ENCODE measurements at places on chromosomes 13 and 19.

DNA sequence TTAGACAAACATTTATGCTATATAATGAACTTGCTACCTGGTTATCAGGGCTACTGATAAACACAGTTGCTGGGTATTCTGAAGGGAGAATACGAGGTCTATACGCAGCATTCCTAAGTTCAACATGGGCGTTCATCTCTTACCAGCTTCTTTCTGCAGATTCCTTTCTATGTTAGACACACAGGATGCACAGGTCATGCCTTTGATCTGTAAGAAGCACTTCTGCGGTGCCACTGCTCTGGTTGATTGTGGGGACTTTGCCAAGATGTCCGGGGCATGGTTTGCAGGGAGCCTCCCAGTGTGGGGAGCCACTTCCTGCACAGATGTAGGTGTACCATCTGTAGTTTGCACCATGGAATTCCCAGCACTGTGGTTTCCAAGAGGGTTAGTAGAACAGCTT is 40.9 kb downstream of the ATP7B start:
- DNase-seq: no peak

DNA sequence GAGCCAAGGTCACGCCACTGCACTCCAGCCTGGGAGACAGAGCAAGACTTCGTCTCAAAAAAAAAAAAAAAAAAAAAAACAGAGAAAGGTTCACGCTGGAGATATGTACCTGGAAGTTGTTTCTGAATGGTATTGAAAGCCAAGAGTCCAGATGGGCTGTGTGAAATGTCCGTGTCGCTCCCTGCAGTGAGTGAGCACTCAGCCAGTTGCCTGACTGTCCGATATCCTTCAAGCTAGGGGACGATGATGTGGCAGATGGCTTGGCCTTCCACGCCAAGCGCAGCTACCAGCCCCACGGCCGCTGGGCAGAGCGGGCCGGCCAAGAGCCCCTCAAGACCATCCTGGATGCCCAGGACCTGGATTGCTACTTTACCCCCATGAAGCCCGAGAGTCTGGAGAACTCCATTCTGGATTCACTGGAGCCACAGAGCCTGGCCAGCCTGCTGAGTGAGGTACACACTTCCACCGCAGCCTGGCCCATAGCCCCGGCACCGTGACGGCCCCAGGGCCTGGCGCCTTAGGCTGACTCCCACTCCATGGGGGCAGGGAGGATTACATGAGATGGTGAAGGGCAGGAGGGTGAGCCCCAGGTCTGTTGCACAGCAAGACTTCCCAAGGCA is 11.7 kb upstream of the OVOL3 start:
- no peak for DNase-seq

DNA sequence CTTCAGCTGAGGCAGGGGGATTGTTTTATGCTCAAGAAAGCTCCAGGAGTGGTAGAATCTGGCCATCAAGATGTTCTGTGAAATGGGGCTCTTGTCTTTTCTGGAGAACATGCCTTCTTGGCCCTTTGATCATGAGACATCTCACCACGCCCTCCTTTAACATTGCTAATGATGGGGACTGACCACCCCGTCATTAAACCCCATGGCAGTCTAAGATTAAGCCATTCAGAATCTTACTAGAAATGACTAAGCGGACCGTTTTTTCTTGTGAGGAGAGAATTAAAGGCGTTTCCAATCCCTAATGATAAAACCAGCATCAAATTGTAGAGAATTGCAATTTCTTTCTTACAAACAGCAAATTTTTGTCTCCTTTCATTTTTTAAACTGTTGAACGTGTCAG is 89.4 kb downstream of the COL4A2 start:
- DNase-seq: no peak

GRCh38 chr19:35220315-35220921 is 8.1 kb downstream of the FAM187B start:
- no peak for DNase-seq

DNA sequence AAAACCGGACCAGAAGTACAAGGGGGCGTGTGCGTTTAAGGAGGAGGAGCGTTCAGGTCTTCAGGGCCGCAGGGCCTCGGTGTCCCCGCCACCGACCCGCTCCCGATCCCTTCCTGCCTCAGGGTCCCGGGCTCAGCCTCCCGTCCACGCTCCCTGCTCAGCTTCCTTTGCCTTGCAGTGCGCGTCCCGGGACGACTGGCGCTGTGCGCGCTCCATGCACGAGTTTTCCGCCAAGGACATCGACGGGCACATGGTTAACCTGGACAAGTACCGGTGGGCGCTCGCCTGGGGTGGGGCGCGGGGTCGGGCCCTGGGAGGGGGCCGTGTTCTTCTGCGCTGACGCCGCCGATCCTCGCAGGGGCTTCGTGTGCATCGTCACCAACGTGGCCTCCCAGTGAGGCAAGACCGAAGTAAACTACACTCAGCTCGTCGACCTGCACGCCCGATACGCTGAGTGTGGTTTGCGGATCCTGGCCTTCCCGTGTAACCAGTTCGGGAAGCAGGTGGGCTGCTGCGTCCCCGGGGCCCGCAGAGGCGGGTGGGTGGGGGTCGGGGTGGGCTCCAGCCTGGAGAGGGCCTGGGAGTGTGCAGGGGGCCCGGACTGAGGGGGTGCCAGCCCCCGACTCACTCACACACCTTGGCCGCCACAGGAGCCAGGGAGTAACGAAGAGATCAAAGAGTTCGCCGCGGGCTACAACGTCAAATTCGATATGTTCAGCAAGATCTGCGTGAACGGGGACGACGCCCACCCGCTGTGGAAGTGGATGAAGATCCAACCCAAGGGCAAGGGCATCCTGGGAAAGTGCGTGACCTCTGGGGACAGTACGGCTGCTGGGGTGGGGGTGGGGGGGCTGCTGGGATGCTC is 1.4 kb downstream of the GPX4 start:
- peak; percentile 55 for DNase-seq
